ENCODE measurements at places on chromosomes 3 and 15. TPM values are rescaled to one million over a fixed set of nuclear protein-coding genes. Genes with fewer than 3 reads are reported as not detected.

GRM7 gene
- total RNA-seq = not detected

MYLK gene
- total RNA-seq = 155 TPM

TMC3 gene
- not detected for total RNA-seq

ARHGAP11A gene
- total RNA-seq = 3.7 TPM

CPN2 gene
- total RNA-seq = not detected

C3orf70 gene
- 0.49 TPM for total RNA-seq

CISH gene
- 5.3 TPM for total RNA-seq

SNTN gene
- not detected for total RNA-seq

CYP11A1 gene
- 1.6 TPM for total RNA-seq

FAM219B gene
- 39.7 TPM for total RNA-seq

PEX5L gene
- total RNA-seq = not detected

PML gene
- total RNA-seq = 57.4 TPM

APOD gene
- not detected for total RNA-seq

LMLN gene
- total RNA-seq = 2.3 TPM

SATB1 gene
- 14.8 TPM for total RNA-seq

FOXB1 gene
- total RNA-seq = not detected

ANKRD34C gene
- not detected for total RNA-seq

MST1 gene
- 61.0 TPM for total RNA-seq

BLM gene
- 1.5 TPM for total RNA-seq

GOLGA8S gene
- not detected for total RNA-seq

EXOSC7 gene
- total RNA-seq = 28.8 TPM

ITIH3 gene
- 0.38 TPM for total RNA-seq

USP13 gene
- 6.5 TPM for total RNA-seq

LAMB2 gene
- 412 TPM for total RNA-seq

NOX5 gene
- total RNA-seq = 0.16 TPM

CASR gene
- total RNA-seq = not detected

PLIN1 gene
- 0.13 TPM for total RNA-seq

CILP gene
- total RNA-seq = not detected

IFT57 gene
- 34.2 TPM for total RNA-seq

PLSCR2 gene
- not detected for total RNA-seq

RBMS3 gene
- total RNA-seq = 28.4 TPM

SLC28A1 gene
- total RNA-seq = not detected

IMPG2 gene
- 0.16 TPM for total RNA-seq

GOLGA8K gene
- total RNA-seq = not detected

BRPF1 gene
- total RNA-seq = 16.1 TPM

CKMT1B gene
- 0.89 TPM for total RNA-seq

EPB42 gene
- not detected for total RNA-seq

POPDC2 gene
- under 0.01 TPM for total RNA-seq

KY gene
- total RNA-seq = not detected

MEGF11 gene
- total RNA-seq = 0.38 TPM

TM6SF1 gene
- total RNA-seq = 1.4 TPM

GOLGA8F gene
- total RNA-seq = not detected

ULK3 gene
- total RNA-seq = 18.6 TPM

CFAP161 gene
- not detected for total RNA-seq

LRRIQ4 gene
- total RNA-seq = not detected

NR2E3 gene
- 0.13 TPM for total RNA-seq

RHCG gene
- not detected for total RNA-seq

CHRNA5 gene
- 6.0 TPM for total RNA-seq

HIGD2B gene
- total RNA-seq = not detected
